ENCODE measurements at places on chromosomes 3 and 15. TPM values are rescaled to one million over a fixed set of nuclear protein-coding genes. Genes with fewer than 3 reads are reported as not detected.
A peak's percentile ranks its signal among the peaks of the same experiment; 100 is the strongest.

GRCh38 chr15:71581398-71581930 is 228.9 kb upstream of the NR2E3 start:
- H3K27me3 ChIP-seq, result no peaks in the 10 kb centered on the region
- no peak overlapping the region for H3K27ac ChIP-seq
- DNase-seq, result no peak
- H3K36me3 ChIP-seq, result no peaks in the 10 kb centered on the region
- no peaks in the 10 kb centered on the region for H3K4me1 ChIP-seq

Gene CAMKV
- total RNA-seq, result not detected

DNA sequence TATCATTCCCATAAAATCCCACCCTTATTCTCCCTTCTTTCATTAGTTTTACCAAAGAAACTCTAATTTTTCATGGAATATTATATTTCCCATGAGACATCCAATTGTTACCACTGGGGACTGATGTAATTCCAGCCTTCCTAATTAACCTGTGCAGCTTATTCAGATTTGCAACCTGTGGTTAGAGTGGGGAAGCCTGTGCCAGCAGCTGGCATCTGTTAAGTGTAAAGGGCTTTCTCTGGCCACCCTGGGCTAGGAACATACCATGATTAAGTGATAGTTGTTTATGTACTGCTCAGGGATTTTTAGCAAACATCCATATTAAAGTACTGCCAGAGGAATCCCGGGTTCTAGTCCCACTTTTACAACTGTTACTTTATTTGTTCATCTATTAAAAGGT is 78.2 kb downstream of the TPRG1 start:
- no peak overlapping the region for H3K27ac ChIP-seq
- no peak for DNase-seq
- H3K4me1 ChIP-seq, result no peaks in the 10 kb centered on the region

DNA sequence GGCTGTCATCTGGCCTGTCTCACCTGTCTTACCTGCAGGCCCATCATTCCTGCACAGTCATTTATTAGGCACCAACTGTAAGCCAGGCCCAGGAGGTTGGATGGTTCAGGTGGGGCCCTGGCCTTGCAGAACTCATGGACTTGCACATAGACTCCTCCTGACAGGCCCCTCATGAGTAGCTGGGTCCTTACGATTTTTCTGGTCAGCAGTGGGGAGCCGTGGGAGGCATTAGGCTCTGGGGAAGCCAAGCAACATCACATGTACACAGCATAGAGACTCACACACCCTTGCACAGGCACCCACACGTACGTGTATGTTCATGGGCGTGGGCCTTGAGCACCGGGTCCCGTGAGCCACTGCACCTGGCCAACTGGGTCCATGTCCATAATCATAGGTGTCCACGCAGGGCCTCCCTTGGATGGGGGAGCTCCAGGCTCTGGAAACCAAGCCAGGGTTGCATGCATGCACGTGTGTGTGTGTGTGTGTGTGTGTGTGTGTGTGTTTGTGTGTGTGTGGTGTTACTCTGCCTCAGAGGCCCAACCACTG is 20.3 kb downstream of the CISH start:
- peaks cover 32% of the 10 kb centered on the region for H3K4me1 ChIP-seq
- no peaks in the 10 kb centered on the region for H3K36me3 ChIP-seq
- no peak overlapping the region for H3K27ac ChIP-seq
- H3K27me3 ChIP-seq, result no peaks in the 10 kb centered on the region

Gene MAGI1
- total RNA-seq, result 66.6 TPM

DNA sequence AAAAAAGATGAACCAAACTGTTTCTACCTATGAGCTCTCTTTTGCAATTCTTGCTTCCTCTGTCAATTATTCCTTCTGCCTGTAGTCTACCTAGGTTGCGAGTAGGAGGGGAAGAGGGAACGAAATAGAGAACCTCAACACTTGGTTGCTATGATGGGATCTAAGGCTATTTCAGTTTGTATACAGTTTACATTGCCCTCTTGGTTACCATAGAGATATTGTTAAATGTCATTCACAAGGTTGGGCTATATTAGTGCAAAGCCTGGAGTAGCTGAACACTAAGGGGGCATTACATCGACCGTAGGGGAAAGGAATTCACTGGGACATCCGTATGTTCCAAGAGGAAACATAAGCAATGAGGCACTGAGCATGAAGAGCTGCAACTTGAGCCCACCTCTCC is 276.9 kb downstream of the GBE1 start:
- no peak overlapping the region for H3K4me3 ChIP-seq
- H3K27ac ChIP-seq, result no peak overlapping the region
- H3K36me3 ChIP-seq, result no peaks in the 10 kb centered on the region
- H3K27me3 ChIP-seq, result no peaks in the 10 kb centered on the region

Gene PROS1
- 87.5 TPM for total RNA-seq

DNA sequence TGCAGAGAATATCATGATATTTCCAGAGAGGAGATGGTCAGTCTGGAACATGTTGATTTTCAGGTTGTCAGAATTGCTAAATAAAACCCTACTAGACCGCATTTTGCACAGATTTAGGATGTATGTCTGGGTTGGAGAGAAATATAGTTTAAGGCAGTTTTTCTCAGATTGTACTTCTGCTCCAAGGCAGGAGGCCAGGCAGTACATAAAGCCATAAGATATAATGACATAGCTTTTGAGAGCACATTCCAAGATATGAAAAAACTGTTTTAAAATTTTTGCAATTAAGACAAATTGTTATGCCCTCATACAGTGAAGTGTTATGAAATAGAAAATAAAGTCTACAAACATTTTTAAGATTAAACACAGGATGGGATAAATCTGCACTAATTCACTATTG is 301.8 kb upstream of the CBLB start:
- no peak overlapping the region for H3K4me3 ChIP-seq
- no peaks in the 10 kb centered on the region for H3K36me3 ChIP-seq
- H3K4me1 ChIP-seq, result no peaks in the 10 kb centered on the region
- H3K27me3 ChIP-seq, result no peaks in the 10 kb centered on the region

Gene EIF4E3
- 3.5 TPM for total RNA-seq

Gene LTK
- total RNA-seq, result not detected

Gene ENTPD3
- 0.36 TPM for total RNA-seq

DNA sequence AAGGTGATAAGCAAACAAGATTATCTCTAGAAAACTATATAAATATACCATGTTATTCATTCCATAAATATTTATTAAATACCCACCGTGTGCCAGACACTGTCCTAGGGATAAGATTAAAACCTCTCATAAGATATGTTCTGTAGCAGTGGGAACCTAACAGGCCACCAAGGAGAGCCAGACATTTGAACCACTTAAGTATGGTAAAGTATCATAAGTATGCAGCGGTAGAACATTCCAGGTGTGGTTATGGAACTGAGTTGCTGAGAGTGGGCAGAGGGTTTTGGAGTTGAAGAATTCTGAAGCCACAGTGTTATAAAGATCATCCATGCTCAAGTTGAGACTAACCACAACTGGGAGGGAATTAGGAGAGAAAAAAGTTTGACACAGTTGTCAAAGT is 14.7 kb downstream of the FILIP1L start:
- DNase-seq, result no peak
- H3K27me3 ChIP-seq, result no peaks in the 10 kb centered on the region
- H3K4me1 ChIP-seq, result peaks cover 38% of the 10 kb centered on the region

GRCh38 chr3:110881069-110881468 is 190.5 kb upstream of the NECTIN3 start:
- H3K4me3 ChIP-seq, result no peak overlapping the region
- H3K27ac ChIP-seq, result no peak overlapping the region
- H3K27me3 ChIP-seq, result no peaks in the 10 kb centered on the region
- H3K36me3 ChIP-seq, result no peaks in the 10 kb centered on the region

Gene TMIE
- under 0.01 TPM for total RNA-seq

Gene CCR3
- total RNA-seq, result not detected

DNA sequence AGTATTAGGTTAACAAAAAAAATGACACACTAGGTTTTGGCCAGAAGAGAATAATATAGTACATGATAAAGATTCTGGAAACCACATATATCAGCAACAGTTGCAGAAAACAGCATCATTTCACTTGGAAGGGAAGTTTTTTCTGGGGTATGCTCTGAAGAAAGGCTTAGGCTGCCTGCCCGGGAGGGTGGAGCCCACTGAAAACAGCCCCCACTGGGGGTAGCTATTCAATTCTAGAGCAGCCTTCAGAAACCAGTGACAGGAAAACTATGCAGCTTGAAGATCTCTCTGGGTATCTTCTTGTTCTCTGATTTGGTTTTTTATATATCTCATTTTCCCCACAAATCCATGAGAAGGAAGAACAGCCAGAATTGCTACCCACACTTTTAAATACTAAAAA is 43.2 kb downstream of the ZMAT3 start:
- H3K27me3 ChIP-seq, result no peaks in the 10 kb centered on the region
- peak overlapping the region; percentile 42 for H3K27ac ChIP-seq
- H3K4me1 ChIP-seq, result peaks cover 22% of the 10 kb centered on the region
- peaks cover 19% of the 10 kb centered on the region for H3K36me3 ChIP-seq
- no peak for DNase-seq
- H3K4me3 ChIP-seq, result no peak overlapping the region

- no peak for DNase-seq
- H3K27me3 ChIP-seq, result no peaks in the 10 kb centered on the region
- H3K4me3 ChIP-seq, result no peak overlapping the region
These were observed 35.1 kb downstream of the SNTN start for GRCh38 chr3:63687278-63688225.

Gene MTFMT
- 24.5 TPM for total RNA-seq

Gene FBXL2
- total RNA-seq, result 23.6 TPM

Gene TMEM40
- total RNA-seq, result not detected

- H3K27me3 ChIP-seq, result peaks cover 25% of the 10 kb centered on the region
- H3K4me1 ChIP-seq, result no peaks in the 10 kb centered on the region
- no peak overlapping the region for H3K4me3 ChIP-seq
- no peaks in the 10 kb centered on the region for H3K36me3 ChIP-seq
- DNase-seq, result no peak
- no peak overlapping the region for H3K27ac ChIP-seq
These were observed 126.1 kb downstream of the AQP9 start for GRCh38 chr15:58264053-58264971.

DNA sequence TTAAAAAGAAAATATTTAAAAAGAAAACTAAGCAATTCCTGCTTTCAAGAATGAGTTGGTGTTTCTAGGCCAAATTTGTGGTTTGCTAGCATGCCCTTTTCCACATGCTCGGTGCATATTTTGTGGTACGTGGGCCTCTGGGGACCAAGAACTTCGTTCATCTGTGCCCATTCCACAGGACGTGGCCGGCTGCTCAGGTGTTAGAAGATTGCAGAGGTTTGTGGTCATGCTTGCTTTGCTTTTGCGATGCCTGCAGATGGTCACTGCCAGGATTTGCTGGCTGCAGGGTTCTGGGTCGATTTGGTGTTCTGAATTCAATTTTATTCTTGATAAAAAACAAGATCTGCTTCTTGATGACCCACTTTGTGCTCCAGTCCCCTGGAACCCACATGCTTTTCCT is 7.5 kb downstream of the PSTPIP1 start:
- H3K36me3 ChIP-seq, result no peaks in the 10 kb centered on the region
- no peaks in the 10 kb centered on the region for H3K4me1 ChIP-seq
- H3K4me3 ChIP-seq, result no peak overlapping the region

DNA sequence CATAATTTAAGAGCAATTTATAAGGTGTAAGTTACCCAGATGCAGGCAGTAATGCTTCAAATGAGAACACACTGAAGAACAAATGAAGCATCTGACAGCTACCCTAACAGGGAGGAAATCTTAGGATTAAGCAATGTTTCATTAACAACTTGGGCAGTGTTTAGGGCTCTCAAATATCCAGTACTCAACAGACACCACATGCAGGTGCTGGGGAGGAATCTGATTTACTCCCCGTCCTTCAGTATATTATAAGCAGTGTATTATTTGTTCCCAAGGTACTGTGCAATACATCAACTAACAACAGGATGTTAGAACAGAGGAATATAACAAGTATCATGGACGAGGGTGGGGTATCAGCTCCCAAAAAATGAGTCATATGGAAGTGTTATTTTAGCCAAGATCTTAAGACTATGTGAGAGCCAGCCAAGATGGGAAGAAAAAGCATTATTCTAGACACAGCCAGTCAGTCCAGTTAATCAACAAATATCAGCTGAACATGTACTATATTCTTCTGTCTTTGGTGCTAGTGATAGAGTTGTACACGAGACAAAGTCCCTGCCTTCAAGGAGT is 20.4 kb downstream of the BTBD1 start:
- peak overlapping the region; percentile 27 for H3K27ac ChIP-seq
- peak; percentile 82 for DNase-seq
- H3K4me3 ChIP-seq, result no peak overlapping the region
- peaks cover 5% of the 10 kb centered on the region for H3K4me1 ChIP-seq
- H3K36me3 ChIP-seq, result peaks cover 20% of the 10 kb centered on the region

DNA sequence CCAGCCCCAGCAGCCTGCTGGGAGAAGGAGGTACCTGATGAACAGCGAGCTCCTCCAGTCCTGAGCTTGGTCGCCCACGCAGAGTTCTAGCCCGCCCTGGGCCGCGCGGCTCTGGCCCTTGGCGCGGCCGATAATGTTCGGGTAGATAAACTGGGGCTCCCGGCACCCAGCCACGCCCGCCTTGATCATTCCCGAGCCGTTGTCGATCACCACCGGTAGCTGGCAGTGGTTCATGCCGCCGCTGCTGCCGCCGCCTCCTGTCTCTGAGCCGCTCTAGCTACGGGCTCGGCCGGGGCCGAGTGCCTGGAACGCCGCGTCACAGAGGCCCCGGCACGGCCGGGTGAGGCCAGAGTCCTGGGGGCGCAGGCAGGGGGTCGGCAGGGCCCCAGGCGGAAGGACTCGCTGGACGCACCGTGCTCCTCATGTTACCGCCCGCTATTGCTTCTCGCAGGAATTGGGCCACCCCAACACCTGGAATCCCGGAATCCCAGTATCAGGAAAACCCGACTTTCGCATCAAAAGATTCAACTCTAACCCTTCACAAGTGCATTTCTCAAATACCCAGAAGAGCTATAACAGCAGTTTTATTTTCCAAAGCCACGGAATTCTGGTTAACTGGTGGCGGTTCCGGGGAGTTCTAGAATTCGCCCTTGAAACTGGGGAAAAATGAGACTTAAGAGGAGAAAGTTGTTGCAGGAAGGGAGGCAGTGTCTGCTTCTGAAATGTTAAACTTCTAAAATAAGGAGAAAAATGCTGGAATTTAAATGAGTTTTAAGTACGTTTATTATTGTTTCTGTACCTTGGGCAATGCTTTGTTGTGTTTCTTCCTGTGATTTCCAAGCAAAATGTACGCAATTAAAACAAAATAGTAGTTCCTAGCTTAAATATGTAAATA is at the start of gene ACTRT3:
ACTRT3 (minus strand) TSS at position 275 of the 895 bp plus-strand sequence; CDS start at position 234, 41 bp downstream.
- H3K27ac ChIP-seq, result peak within 1 kb of the TSS; percentile 76
- peaks cover 2% of the 10 kb centered on the region for H3K36me3 ChIP-seq
- H3K27me3 ChIP-seq, result no peaks in the 10 kb centered on the region
- peaks cover 13% of the 10 kb centered on the region for H3K4me1 ChIP-seq

Gene MASP1
- 1.2 TPM for total RNA-seq

- no peak overlapping the region for H3K4me3 ChIP-seq
- no peaks in the 10 kb centered on the region for H3K36me3 ChIP-seq
- no peak for DNase-seq
- H3K27ac ChIP-seq, result no peak overlapping the region
These were observed 186.8 kb upstream of the CHRNA7 start for GRCh38 chr15:31843426-31844055.
